ENCODE measurements at places on chromosomes 1 and 21.
A peak's percentile ranks its signal among the peaks of the same experiment; 100 is the strongest.

DNA sequence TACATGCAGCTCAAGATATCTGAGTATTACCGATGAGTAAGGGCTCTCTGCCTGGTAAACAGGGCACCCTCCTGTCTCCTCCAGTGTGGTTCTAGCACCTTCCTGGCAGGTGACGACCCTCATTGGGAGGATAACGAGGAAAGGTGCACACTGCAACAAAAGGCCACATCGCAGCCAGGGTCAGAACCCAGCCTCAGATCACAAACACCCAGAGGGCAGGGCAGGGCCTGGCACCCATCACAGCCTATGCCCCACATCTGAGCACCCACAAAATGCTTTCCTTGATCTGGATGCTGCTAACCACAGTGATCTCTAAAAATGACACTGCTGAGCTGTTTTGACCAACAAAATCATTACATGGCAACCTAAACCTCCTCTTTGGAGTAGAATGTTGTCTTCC, 23.8 kb downstream of the C1orf198 start:
- no peak for DNase-seq

GRCh38 chr1:164498792-164499191, 60.2 kb upstream of the PBX1 start:
- DNase-seq: no peak

DNA sequence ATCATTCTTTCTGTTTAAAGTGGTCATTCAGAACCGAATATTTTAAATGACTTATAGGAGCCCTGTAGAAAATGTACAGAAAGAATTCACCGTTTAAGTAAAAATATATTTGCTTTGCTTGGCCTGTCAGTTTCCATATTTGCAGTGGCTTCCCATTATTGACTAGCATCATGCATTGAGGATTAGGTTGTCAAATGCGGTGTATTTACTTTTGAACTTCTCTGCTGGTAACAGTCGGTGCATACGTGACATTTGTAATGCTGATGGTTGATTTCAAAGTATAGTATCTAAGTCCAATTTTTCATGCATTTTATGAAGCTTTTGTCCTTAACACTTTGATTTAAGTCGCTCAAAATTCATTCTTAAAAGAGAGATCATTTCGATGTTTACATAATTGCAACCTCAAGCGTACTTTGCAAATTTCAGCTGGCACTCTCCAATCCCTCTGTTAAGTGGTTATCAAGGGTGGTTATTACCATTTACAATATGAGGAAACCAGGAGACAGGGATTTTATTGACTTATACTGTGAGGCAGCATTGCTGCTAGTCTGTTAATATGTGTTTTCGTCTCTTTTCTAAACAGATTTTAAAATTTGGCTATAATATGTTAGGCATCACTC, 201.6 kb downstream of the SDCCAG8 start:
- DNase-seq: no peak

DNA sequence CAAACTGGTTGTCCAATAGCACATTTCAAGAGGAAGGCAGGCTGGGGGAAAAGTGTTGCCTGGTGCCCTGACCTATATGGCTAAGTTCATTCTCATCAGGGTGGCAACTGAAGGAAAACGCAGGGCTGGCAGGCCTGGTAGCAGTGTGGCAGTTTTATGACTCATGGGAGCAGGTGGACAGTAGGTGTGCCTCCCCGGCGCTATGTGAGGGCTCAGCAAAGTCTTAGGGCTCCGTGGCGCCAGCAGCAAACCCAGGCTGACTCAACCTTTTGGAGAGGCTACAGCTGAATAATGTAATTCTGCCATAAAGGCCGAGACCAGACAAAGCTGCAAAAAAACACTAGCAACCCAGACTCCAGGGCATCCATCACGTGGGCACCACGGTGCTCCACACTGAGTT, 23.6 kb downstream of the GADD45A start:
- DNase-seq: no peak

- no peak for DNase-seq
These were observed 19.5 kb downstream of the SPATA17 start for GRCh38 chr1:217650674-217651073.

- no peak for DNase-seq
These were observed 53.8 kb downstream of the PRDM2 start for GRCh38 chr1:13753636-13754402.

- DNase-seq: no peak
These were observed 57.0 kb downstream of the HSPG2 start for GRCh38 chr1:21879928-21880618.

- no peak for DNase-seq
These were observed 130.1 kb upstream of the ERG start for GRCh38 chr21:38628349-38628748.

DNA sequence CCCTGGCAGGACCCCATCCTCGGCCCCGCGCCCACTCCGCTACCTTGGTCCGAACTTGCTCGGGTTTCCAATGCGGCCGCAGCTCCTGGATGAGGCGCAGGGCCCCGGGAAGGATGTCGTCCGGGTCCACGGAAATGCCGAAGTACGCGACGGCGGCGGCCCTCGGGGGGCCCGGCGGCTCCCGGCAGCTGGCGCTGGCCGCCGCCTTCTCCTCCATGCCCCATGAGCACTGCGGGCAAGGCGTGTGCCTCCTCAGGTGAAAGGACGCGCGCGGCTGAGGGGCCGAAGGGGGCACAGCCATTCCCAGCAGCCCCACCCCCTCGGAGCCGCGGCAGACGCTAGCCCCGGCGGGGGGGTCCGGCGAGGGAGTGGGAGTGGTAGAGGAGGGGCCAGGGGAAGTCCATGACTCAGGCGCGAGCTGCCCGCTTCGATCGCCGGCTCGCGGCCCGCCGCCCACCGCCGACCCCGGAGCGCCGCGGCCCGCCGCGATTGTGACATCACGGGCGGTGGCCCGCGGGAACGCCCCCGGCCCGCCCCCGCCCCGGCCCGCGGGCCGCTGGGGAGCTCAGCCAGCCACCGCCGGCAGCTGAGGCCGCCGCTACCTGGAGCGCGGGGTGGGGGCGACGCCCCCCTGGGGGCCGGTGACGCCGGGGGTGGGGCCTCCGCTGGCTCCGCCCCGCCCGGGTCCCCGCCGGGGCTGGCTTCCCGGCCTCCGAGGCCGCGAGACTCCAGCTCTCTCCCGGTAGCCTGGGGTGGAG, at the start of gene ETNK2:
Gene ETNK2 (minus strand): TSS at position 493 of the 758 bp plus-strand sequence. CDS start 192 bp downstream, at position 301.
- peak; percentile 14 for DNase-seq

GRCh38 chr1:196933531-196934189, 9.9 kb upstream of the CFHR2 start:
- DNase-seq: no peak

DNA sequence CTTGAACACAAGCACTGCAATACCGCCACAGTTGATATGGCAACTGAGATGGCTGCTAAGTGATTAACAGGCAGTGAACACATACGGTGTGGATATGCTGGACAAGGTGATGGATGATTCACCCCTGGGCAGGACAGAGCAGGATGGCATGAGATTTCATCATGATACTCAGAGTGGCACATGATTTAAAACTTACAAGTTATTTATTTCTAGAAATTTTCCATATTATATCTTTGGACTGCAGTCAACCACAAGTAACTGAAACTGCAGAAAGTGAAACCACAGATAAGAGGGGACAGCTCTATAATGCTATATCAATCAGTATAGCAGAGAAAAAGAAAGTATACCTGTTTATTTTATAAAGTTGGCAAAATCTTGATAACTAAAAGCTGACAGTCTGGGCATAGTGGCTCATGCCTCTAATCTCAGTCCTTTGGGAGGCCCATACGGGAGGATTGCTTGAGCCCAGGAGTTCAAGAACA, 47.9 kb downstream of the PHACTR4 start:
- peak; percentile 71 for DNase-seq

DNA sequence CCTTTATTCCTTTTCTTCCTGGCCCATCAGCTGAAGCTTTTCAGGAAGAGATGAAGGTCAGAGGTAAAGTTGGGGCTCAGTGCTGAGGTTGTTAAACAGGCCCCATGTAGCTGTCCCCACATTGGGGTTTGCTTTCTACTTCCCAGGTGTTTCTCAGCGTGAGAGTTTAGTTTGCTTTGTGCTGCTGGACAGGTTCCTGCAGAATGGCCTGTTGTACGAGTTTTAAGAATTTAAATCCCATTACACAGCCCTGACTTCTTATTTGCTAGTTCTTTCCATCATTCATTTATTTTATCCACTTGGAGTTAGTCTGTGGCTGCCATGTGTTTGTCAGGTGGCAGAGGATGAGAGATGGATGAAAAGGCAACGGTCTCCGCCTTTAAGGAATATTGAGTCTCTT, 19.2 kb downstream of the CTPS1 start:
- DNase-seq: no peak

- DNase-seq: no peak
These were observed 266.6 kb upstream of the SGIP1 start for GRCh38 chr1:66267201-66267940.

GRCh38 chr1:33872683-33873082, 8.8 kb downstream of the HMGB4 start:
- no peak for DNase-seq

DNA sequence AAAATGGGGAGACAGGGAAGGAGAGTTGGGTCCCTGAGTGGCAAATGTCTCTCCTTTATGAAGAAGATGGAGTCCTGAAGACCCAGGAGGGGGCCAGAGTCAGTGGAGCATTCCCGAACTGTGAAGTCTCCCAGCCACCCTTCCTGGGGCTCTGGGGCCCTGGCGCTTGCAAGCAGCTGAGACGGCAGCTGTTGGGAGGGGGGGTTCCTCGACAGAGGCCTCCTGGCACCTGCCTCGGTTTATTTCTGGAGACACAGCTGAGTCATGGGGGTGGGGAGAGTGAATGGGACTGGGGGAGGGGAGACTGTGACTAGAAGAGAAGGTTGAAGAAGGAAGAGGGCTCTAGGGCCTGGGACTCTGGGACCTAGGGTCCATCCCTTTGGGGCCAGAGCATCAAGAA, 14.0 kb downstream of the NES start:
- no peak for DNase-seq

DNA sequence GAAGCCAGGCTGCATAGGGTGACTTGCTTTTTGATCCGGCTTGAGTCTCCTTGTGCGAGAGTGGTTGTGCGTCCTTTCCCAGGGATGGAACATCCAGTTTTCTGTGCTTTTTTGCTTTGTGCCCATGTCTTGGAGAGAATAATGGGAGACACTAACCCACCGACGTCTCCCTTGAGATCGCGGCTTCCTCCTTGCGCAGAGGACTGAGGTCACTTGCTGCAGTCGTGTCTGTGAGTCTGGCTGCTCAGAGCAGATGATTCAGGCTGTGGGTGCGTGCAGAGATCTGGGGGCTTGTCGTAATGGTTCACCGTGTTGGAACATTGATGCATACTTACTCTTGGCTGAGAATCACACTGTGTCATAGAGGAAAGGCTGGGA, 164.5 kb upstream of the CACNA1E start:
- DNase-seq: no peak

GRCh38 chr1:35863881-35864625, 19.0 kb upstream of the AGO1 start:
- DNase-seq: peak; percentile 51

DNA sequence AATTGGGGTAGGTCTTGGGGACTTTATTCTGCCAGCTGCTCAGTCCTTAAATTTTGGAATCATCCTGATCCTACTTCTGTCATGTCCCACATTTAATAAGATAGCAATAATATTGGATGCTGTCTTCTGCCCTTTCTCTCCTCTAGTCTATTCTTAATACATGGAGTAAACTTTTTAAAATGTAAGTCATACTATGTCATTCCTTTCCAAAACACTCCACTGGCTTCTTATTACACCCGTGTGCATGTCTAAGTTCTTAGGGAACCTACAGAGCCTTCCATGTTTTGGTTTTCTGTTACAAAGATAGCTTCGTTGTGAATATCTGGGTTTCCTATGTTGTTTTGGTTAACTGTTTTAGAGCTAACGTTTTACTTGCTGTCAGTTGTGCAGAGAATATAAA, 35.1 kb downstream of the USP25 start:
- no peak for DNase-seq

DNA sequence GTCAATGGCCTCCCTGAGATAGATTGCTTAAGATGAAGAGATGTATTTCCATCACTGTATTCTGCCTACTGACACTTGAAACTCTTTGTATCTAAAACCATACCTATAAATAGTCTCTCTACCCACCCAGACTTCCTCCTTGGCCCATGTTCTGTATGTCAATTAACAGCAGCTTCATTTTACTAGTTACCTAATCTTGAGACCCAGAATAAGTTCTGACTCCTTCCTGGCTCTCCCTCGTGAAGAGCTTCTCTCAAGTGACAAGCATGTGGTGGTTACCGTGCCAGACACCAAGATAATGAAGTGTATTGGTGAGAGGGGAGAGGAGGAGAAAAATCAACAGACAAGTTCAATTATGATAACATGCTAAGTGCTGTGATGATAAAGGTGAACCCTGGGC, 128.8 kb upstream of the RAVER2 start:
- peak; percentile 6 for DNase-seq

- DNase-seq: peak; percentile 94
These were observed 6.2 kb upstream of the EXTL1 start for GRCh38 chr1:26015358-26015757.

- DNase-seq: no peak
These were observed 57.5 kb downstream of the KIAA0319L start for GRCh38 chr1:35499652-35500176.

GRCh38 chr1:235503403-235504121, 690 bp downstream of the B3GALNT2 start:
- peak; percentile 82 for DNase-seq

GRCh38 chr1:81869307-81869706, 68.6 kb downstream of the ADGRL2 start:
- no peak for DNase-seq

GRCh38 chr1:156741481-156741983, 644 bp upstream of the MRPL24 start:
- DNase-seq: no peak

- no peak for DNase-seq
These were observed 160.9 kb upstream of the SYT6 start for GRCh38 chr1:114314576-114314975.

- peak; percentile 98 for DNase-seq
These were observed 588 bp upstream of the IGSF8 start for GRCh38 chr1:160098852-160099561.

- DNase-seq: no peak
These were observed 23.1 kb downstream of the USP24 start for GRCh38 chr1:55192093-55192492.
